ENCODE measurements at places on chromosomes 3 and 15. TPM values are rescaled to one million over a fixed set of nuclear protein-coding genes. Genes with fewer than 3 reads are reported as not detected.

Gene MORC1
- not detected for total RNA-seq

Gene TF
- total RNA-seq: 36.1 TPM

Gene HIGD2B
- total RNA-seq: not detected

DNA sequence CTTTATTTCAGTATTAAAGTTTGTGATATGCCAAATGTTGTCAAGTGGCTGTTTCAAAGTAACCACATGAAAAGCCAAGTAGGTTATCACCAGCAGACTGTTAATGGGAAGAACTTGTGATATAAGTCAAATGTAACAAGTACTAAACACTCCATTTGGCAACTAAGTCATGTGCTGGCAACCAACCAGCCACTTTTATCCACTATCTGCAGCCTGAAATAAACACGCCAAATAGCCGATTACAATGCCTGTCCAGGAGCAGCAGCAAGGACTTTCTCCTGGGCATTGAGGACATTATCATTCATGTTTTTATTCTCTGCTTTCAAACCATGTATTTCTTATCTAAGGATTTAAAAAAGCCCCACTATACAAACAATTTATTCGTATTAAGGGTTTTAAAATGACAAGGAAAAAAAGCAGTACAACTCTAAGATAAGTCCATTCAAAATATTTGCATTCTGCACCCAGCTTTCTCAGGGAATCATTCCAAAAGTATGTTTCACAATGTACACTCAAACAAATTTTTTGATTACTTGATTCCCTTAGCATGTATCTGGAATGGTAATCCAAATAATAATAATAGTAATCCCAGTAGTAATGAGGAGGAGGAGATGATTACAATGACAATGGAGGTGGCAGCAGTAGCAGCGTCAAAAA is 448.6 kb downstream of the ERC2 start:
- H3K36me3 ChIP-seq: no peaks in the 10 kb centered on the region
- peaks cover 24% of the 10 kb centered on the region for H3K27me3 ChIP-seq
- no peak overlapping the region for H3K4me3 ChIP-seq
- H3K4me1 ChIP-seq: peaks cover 4% of the 10 kb centered on the region
- H3K27ac ChIP-seq: no peak overlapping the region

DNA sequence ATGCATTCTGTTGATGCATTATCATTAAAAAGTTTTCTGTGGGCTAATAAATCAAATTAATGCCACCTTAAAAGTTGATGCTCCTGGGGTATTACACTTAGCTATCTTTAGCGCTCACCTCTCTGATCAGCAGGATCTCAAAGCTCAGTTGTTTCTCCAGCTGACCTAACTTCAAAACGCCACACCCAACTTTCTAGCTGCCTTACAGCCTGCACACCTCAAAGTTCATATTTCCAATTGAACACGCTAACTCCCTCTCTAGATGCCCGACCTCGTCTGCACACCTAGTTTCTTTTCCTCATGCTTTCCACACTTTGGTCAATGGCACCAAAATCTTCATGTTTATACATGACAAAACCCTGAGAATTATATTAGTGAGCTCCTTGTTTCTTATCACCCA is 98.2 kb upstream of the AGTR1 start:
- DNase-seq: no peak
- H3K4me3 ChIP-seq: no peak overlapping the region
- H3K27me3 ChIP-seq: no peaks in the 10 kb centered on the region
- no peaks in the 10 kb centered on the region for H3K36me3 ChIP-seq

- no peaks in the 10 kb centered on the region for H3K27me3 ChIP-seq
- peaks cover 2% of the 10 kb centered on the region for H3K36me3 ChIP-seq
- peaks cover 16% of the 10 kb centered on the region for H3K4me1 ChIP-seq
- no peak overlapping the region for H3K4me3 ChIP-seq
- peak overlapping the region; percentile 67 for H3K27ac ChIP-seq
These were observed 45.7 kb downstream of the POC1A start for GRCh38 chr3:52108302-52109232.

- no peak overlapping the region for H3K27ac ChIP-seq
- H3K4me1 ChIP-seq: peaks cover 41% of the 10 kb centered on the region
- no peak overlapping the region for H3K4me3 ChIP-seq
- H3K36me3 ChIP-seq: peaks cover 16% of the 10 kb centered on the region
- no peaks in the 10 kb centered on the region for H3K27me3 ChIP-seq
These were observed 134.6 kb downstream of the GHSR start for GRCh38 chr3:172313671-172314070.

DNA sequence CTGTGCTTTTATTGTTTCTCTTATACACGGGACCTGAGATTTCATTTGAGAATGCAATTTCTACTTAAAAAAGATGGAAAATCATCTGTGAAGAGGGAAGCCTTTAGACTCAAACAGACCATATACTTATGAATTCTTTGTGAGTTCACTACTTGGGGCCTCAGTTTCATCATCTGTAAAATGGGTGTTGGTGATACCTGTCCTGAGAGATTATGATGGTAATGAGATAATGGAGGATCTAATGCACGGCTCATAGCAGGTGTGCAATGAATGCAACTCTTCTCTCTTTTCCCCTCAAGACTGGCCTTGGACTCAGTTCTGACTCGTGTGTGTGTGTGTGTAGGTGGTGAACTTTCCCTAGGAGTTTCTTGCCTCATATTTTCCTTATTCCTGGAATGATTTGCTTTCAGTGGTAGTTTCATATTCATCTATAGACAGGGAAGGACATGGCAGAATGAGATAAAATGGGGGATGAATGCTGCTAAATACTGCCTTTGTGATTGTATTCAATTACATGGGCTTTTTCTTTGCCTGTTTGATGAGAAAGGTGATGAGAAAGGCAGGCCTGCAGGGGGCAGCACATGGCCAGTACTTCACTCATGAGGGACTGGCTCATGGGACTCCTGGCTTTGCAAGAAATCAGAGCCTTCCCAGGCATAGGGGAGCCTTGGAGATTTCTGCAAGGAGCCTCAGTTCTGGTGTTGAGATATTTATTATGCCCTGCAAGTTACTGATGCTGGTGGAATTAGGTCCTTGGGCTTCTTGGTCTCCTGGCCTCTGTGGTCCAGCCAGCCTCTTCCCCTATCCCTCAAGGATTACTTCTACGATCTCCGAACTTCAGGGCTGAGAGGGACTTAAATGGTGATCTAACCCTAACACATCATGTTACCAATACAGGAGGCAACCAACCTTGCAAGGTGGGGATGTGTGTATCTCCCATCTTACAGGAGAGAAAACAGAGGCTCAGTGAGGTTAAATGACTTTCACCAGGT is 70.7 kb downstream of the RPLP1 start:
- DNase-seq: peak; percentile 84
- H3K27me3 ChIP-seq: peaks cover 2% of the 10 kb centered on the region
- no peak overlapping the region for H3K4me3 ChIP-seq
- no peak overlapping the region for H3K27ac ChIP-seq
- H3K4me1 ChIP-seq: no peaks in the 10 kb centered on the region
- H3K36me3 ChIP-seq: no peaks in the 10 kb centered on the region

GRCh38 chr3:155387571-155387970 is 94.1 kb upstream of the STRIT1 start:
- DNase-seq: no peak
- H3K27me3 ChIP-seq: no peaks in the 10 kb centered on the region
- H3K27ac ChIP-seq: no peak overlapping the region

GRCh38 chr3:73401616-73402279 is 223.0 kb downstream of the PDZRN3 start:
- no peak overlapping the region for H3K4me3 ChIP-seq
- H3K4me1 ChIP-seq: no peaks in the 10 kb centered on the region
- H3K36me3 ChIP-seq: no peaks in the 10 kb centered on the region
- H3K27me3 ChIP-seq: no peaks in the 10 kb centered on the region

GRCh38 chr15:69797051-69797595 is 300.6 kb downstream of the TLE3 start:
- DNase-seq: no peak
- H3K27me3 ChIP-seq: no peaks in the 10 kb centered on the region
- no peak overlapping the region for H3K4me3 ChIP-seq
- H3K4me1 ChIP-seq: no peaks in the 10 kb centered on the region

DNA sequence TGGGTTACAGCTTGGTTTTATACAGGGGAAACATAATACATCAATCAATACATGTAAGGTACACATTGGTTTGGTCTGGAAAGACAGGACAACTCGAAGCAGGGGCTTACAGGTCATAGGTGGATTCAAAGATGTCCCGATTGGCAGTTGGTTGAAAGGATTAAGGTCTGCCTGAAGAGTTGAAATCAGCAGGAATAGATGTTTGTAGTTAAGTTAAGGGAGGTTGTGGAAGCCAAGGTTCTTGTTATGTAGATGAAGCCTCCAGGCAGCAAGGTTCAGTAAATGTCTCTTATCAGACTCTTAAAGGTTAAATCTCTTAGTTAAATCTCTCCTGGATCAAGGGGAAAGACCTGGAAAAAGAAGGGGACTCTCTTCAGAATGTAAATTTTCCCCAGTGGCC is 58.4 kb upstream of the MINAR1 start:
- no peak for DNase-seq
- no peaks in the 10 kb centered on the region for H3K4me1 ChIP-seq
- H3K27me3 ChIP-seq: no peaks in the 10 kb centered on the region
- no peak overlapping the region for H3K4me3 ChIP-seq
- H3K36me3 ChIP-seq: no peaks in the 10 kb centered on the region
- no peak overlapping the region for H3K27ac ChIP-seq
